CD4-positive, alpha-beta T cell treated with Interleukin-2 at 100 ng/mL for 4 hours (primary cell): ENCODE measurements at places on chromosomes 16 and 17.

- DNase-seq = no peak
Observed at GRCh38 chr16:63922560-63922959, 1199.3 kb downstream of the CDH11 start.

- no peak for DNase-seq
Observed at GRCh38 chr17:65509032-65509431, 52.4 kb downstream of the AXIN2 start.

- DNase-seq = no peak
Observed at GRCh38 chr17:50771991-50772785, 4.9 kb upstream of the ANKRD40CL start.

DNA sequence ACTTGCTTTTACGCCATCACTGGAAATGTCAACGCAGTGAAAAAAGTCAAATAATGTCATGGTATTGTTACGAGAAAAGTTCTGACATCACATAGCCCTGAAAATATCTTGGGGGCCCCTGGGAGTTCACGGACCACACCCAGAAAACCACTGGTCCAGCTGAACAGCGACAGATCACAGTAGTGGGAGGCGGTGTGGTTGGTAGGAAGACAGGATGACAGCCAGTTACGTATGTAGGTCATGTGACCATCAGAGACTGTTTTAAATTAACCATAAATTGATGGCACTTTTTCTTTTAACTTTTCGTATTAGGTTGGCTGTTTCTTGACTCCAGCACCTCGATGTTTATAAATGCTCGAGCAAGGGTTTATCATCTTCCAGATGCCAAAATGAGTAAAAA, 11.9 kb downstream of the ERCC4 start:
- no peak for DNase-seq

- DNase-seq = no peak
Observed at GRCh38 chr16:80596507-80597207, 55.9 kb downstream of the DYNLRB2 start.

- DNase-seq = no peak
Observed at GRCh38 chr16:22375117-22375962, 921 bp upstream of the CDR2 start.
